NCI-H524 treated with DMSO at 0.1 percent for 48 hours (cell line): ENCODE measurements at places on chromosomes 13 and 19.

DNA sequence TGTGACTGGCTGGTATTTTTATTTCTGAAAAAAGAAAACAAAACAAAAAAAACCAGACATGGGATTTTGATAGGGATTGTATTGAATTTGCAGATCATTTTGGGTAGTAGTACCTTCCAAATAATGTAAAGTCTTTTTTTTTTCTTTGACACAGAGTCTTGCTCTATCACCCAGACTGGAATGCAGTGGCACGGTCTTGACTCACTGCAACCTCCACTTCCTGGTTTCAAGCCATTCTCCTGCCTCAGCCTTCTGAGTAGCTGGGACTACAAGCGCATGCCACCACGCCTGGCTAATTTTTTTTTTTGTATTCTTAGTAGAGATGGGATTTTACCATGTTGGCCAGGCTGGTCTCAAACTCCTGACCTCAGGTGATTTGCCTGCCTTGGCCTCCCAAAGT, 4.2 kb downstream of the ZNF101 start:
- no peak for DNase-seq

GRCh38 chr19:32890841-32891240, 21.3 kb upstream of the SLC7A9 start:
- no peak for DNase-seq

GRCh38 chr13:76641056-76641455, 245.1 kb downstream of the KCTD12 start:
- DNase-seq: peak; percentile 77

DNA sequence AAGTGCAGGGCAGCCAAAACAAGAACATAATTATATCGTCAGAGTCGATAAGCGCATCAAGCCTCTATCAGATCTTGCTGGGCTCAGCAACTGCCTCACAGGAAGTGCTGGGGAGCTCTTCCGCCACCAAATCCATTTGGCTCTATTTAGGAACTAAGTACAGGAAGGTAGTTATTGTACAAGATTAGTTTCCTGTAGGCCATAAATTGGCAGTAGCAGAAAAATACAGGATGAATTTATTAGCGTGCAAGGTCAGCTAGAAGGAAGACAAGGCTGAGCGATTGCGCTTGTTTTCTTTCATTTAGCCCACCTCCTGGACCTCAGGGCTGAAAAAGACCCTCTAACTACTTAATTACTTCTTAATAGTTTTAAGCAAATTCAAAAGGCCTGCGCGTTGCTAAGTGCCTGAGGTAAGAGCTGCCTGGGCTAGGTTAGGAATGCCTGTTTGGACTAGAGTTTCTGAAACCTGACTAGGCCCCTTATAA, 118.5 kb downstream of the IRS2 start:
- no peak for DNase-seq

DNA sequence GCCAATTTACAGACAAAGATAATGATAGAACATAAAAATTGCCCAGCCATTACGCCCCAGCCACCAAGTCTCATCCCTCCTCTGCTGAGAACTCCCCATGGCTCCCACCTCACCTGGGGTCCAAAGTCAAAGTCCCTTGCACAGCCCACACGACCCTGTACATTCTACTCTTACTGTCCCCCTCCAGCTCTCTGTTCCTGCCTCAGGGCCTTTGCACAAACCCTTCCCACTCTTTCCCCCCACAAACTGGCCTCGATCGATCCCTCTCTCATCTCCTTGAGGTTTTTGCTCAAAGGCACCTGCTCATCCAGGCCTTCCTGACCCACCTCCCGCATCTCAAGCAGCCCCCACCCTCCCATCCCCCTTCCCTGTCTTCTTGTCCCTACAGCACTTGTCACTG, 1.3 kb downstream of the DOCK6 start:
- DNase-seq: no peak
